Tibial artery (tissue), 4 donors: ENCODE measurements at places on chromosomes 16 and 17.
A peak's percentile ranks its signal among the peaks of the same experiment; 100 is the strongest.

GRCh38 chr17:80649672-80650330, 105.2 kb downstream of the RPTOR start:
- no peak overlapping the region for H3K4me3 ChIP-seq
- H3K27me3 ChIP-seq, result no peaks in the 10 kb centered on the region
- DNase-seq, result no peak
- H3K27ac ChIP-seq, result no peak overlapping the region

DNA sequence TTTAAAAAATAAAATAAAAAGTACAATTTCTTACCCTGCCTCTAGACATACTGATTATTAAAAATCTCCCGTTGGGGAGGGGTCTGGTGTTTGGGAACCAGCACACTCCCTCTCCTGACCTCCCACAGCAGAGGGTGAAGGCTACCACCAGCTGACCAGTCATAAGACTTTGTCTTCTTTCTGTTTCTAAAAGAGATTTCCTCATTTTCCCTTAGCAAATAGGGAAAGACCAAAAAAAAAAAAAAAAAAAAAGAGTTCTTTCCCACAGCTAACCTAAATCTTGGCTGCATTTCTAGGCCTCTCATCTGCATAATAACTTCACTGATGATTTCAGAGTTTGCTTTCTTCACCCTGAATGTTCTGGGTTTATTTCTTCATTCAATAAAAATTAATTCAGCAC, 30.3 kb downstream of the CDK5RAP3 start:
- H3K27ac ChIP-seq, result no peak overlapping the region
- no peak overlapping the region for H3K4me3 ChIP-seq
- no peaks in the 10 kb centered on the region for H3K36me3 ChIP-seq

DNA sequence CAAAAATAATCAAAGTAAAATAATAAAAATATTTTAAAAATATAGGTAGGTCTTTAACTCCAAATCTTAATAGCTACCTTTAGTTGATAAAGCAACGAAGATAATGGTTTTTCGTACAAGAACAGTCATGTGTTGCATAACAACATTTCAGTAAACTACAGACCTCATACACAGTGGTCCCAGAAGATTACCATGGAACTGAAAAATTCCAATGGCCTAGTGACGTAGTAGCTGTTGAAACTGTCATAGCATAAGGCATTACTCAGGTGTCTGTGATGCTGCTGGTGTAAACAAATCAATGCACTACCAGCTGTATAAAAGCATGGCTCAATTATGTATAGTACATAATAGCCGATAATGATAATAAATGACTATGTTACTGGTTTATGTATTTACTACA, 43.9 kb downstream of the CREBBP start:
- no peak overlapping the region for H3K4me3 ChIP-seq
- DNase-seq, result no peak
- peaks cover 5% of the 10 kb centered on the region for H3K36me3 ChIP-seq

GRCh38 chr16:81752225-81752875, 26.7 kb upstream of the PLCG2 start:
- H3K27ac ChIP-seq, result no peak overlapping the region
- no peaks in the 10 kb centered on the region for H3K36me3 ChIP-seq
- H3K27me3 ChIP-seq, result no peaks in the 10 kb centered on the region
- H3K4me3 ChIP-seq, result no peak overlapping the region
- H3K4me1 ChIP-seq, result no peaks in the 10 kb centered on the region
- peak; percentile 79 for DNase-seq

DNA sequence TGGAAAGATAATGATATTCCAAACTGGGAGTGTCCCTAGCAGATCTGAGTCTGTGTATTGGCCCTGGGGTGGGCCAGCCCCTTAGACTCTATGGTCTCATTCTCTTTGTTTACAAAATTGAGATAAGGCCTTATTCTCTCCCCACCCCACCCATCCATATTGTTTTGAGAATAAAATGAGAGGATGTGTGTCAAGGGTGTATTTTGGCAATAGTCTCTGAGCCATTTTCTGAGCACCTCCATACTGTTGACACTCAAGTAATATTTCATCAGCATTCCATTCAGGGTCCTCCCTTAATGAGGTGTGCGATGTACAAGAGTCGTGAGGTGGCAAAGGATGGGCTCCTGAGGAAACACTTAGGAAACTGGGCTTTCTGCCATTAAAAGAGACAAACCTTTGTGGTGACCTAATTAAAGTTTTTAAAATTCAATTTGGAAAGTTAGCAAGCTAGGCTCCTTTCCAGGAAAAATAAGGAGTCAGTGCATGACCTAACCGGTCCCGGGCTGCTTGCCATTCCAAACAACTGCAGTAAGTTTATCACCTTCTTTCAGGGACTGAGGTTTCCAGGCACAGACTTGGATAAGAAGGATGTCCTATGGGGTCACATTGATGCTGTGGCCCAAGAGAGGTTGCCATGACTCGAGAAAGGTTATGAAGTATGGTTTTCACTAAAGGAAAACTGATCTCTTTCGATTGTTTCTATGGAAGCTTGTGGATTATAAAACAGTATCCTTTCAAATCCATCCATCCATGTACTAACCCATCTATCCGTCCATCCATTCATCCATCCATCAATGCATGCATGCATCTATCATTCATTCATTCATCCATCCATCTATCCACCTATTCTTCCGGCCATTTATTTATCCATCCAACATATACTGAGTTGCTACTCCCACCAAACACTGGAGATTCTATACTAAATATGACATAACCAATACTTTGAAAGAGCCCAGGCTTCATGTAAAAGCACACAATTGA, 443.3 kb downstream of the UTP18 start:
- H3K4me3 ChIP-seq, result no peak overlapping the region
- no peaks in the 10 kb centered on the region for H3K36me3 ChIP-seq
- peaks cover 15% of the 10 kb centered on the region for H3K4me1 ChIP-seq
- no peaks in the 10 kb centered on the region for H3K27me3 ChIP-seq
- DNase-seq, result peak; percentile 78
- H3K27ac ChIP-seq, result no peak overlapping the region

- H3K36me3 ChIP-seq, result peaks cover 45% of the 10 kb centered on the region
- H3K4me1 ChIP-seq, result no peaks in the 10 kb centered on the region
- no peaks in the 10 kb centered on the region for H3K27me3 ChIP-seq
- DNase-seq, result no peak
- H3K27ac ChIP-seq, result no peak overlapping the region
These were observed 83.7 kb upstream of the ZNF750 start for GRCh38 chr17:82923366-82924113.

DNA sequence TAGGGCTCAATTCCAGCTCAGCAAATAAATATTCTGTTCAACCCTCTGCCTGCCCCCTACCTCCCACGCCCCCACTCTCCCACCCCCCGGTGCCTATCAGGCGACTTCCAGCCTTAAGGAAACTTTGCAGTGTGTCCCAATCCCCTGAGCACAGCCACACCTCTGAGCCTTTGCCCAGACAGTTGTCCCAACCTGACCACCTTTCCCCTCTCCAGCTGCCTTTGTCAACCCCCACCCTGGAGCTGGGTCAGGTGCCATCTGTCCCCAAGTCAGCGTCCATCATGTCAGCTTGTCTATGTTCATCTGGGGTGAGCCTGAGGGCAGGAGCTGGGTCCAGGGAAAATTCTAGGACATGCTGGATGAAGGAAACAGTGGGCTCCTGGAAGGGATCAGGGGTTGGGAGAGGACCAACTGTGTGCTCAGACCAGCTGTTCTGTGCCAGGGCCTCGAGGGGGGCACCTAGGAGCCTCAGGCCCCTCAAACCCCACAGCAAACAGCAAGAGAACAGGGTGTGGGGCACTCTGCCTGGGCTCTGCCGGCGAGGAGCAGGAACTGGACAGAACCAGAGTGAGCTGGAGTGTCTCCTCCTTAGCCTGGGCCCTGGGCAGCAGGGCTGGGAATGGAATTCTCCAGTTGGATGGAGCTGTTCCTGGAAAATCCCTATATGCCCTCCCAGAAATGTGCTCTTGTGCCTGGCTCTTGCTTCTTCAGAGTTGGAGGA, 17.8 kb downstream of the CDH16 start:
- no peaks in the 10 kb centered on the region for H3K27me3 ChIP-seq
- H3K27ac ChIP-seq, result peak overlapping the region; percentile 91
- DNase-seq, result no peak

GRCh38 chr17:28574526-28574925, 2.2 kb downstream of the ALDOC start:
- no peak overlapping the region for H3K27ac ChIP-seq
- H3K4me1 ChIP-seq, result peaks cover 14% of the 10 kb centered on the region
- H3K4me3 ChIP-seq, result no peak overlapping the region
- DNase-seq, result no peak
- no peaks in the 10 kb centered on the region for H3K27me3 ChIP-seq

- H3K27ac ChIP-seq, result no peak overlapping the region
- no peak overlapping the region for H3K4me3 ChIP-seq
- DNase-seq, result no peak
- H3K4me1 ChIP-seq, result peaks cover 17% of the 10 kb centered on the region
- no peaks in the 10 kb centered on the region for H3K27me3 ChIP-seq
- no peaks in the 10 kb centered on the region for H3K36me3 ChIP-seq
These were observed 33.1 kb upstream of the CRISPLD2 start for GRCh38 chr16:84786605-84787262.

- H3K27ac ChIP-seq, result no peak overlapping the region
- H3K4me1 ChIP-seq, result no peaks in the 10 kb centered on the region
- no peak overlapping the region for H3K4me3 ChIP-seq
These were observed 234.6 kb upstream of the MON1B start for GRCh38 chr16:76956394-76956793.

- no peak for DNase-seq
- H3K4me3 ChIP-seq, result peak overlapping the region; percentile 62
- H3K27ac ChIP-seq, result peak overlapping the region; percentile 77
- H3K4me1 ChIP-seq, result no peaks in the 10 kb centered on the region
- peaks cover 13% of the 10 kb centered on the region for H3K36me3 ChIP-seq
These were observed 615 bp downstream of the NHERF2 start for GRCh38 chr16:2027024-2028010.

- H3K4me3 ChIP-seq, result peak overlapping the region; percentile 77
- no peaks in the 10 kb centered on the region for H3K4me1 ChIP-seq
- DNase-seq, result peak; percentile 86
- peak overlapping the region; percentile 79 for H3K27ac ChIP-seq
- no peaks in the 10 kb centered on the region for H3K27me3 ChIP-seq
These were observed 22.7 kb downstream of the TMEM235 start for GRCh38 chr17:78253946-78254672.

DNA sequence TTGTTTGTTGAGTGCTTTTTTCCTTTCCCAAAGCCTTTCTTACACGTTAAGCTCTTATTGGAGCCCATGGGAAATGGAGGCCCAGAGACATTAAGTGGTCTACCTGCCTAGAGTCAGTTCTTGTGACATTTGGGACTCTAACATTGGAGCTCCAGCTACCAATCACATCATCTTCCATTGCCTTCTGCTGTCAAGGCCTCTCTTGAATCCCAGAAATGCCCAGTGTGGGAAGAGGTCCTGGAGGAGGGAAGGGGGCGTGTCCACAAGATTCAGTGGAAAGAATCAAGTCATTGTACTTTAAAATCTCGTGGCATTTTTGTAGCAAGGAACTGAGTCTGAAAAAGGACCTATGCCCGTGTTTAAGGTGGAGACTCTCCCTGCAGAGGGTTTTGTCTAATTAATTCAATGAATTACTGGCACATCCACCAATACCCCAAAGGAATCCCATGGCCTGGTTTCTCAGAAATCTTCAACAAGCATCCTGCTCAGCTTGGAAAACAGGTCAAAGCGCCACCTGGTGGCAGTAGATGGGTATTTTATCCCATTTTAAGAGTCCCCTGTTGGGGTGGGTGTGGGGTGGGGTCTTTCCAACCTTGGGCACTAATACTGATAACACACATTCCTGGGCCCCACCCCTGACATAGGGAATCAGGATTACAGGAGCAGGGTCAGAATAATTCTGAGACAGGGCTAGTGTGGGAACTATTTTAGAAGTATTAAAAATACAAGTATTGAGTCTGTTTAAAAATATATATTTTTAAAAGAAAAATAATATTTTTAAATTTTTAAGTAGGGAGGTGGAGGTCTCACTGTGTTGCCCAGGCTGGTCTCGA, 24.6 kb downstream of the GPT2 start:
- H3K4me3 ChIP-seq, result no peak overlapping the region
- H3K27ac ChIP-seq, result no peak overlapping the region
- no peaks in the 10 kb centered on the region for H3K27me3 ChIP-seq

- DNase-seq, result peak; percentile 84
- H3K27ac ChIP-seq, result peak within 1 kb of the TSS; percentile 61
- peaks cover 5% of the 10 kb centered on the region for H3K4me1 ChIP-seq
These were observed at the start of gene GINS3 for GRCh38 chr16:58392215-58393137. GINS3 (plus strand) TSS chr16:58392471; CDS start chr16:58392602, 131 bp downstream.

GRCh38 chr16:11082860-11083388, 138.6 kb downstream of the CLEC16A start:
- no peak for DNase-seq
- no peak overlapping the region for H3K4me3 ChIP-seq
- H3K36me3 ChIP-seq, result peaks cover 14% of the 10 kb centered on the region
- H3K4me1 ChIP-seq, result peaks cover 11% of the 10 kb centered on the region
- no peak overlapping the region for H3K27ac ChIP-seq

DNA sequence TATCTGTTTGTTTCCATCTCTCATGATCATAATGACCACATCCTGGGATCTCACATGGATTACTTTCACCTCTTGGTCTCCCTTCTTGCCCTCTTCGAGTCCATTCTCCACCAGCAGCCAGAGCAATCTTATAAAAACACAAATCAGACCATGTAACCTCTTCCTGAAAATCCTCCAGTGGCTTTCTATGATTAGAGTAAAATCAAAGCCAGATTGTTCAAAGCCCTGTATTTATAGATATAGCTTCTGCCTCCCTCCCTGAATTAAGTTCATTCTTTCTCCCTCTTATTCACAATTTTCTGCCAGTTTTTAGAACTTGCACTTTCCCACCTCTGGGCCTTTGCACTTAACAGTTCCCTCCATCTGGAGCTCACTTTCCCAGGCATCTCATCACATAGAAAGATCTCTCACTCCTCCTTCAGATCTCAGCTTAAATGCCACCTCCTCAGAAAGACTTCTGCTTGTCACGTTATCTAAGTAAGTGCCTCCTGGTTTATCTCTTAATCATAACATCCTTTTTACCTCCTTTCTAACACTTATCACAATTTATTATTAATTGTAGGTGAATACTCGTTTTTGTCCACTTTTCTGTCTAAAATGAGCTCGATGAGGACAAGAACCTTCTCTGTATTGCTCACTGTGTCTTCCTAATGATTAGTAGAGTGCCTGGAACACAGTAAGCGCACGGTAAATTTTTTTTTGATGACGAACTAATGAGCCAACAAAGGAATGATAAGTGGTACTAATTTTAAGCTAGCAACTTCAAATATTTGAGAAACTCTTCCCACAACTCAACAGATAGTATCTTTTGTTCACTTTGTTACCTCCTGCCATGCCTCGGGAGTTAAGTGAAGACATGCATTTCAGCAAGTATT, 80.5 kb downstream of the CYB561 start:
- H3K4me1 ChIP-seq, result no peaks in the 10 kb centered on the region
- no peaks in the 10 kb centered on the region for H3K36me3 ChIP-seq
- H3K4me3 ChIP-seq, result no peak overlapping the region
- no peak overlapping the region for H3K27ac ChIP-seq
- H3K27me3 ChIP-seq, result no peaks in the 10 kb centered on the region

GRCh38 chr16:27844826-27845225, 218.7 kb downstream of the GSG1L start:
- H3K27ac ChIP-seq, result no peak overlapping the region
- H3K4me1 ChIP-seq, result no peaks in the 10 kb centered on the region
- DNase-seq, result peak; percentile 41
- no peaks in the 10 kb centered on the region for H3K27me3 ChIP-seq
- H3K4me3 ChIP-seq, result no peak overlapping the region
- H3K36me3 ChIP-seq, result no peaks in the 10 kb centered on the region

- no peak overlapping the region for H3K27ac ChIP-seq
- no peaks in the 10 kb centered on the region for H3K4me1 ChIP-seq
- H3K27me3 ChIP-seq, result no peaks in the 10 kb centered on the region
- no peaks in the 10 kb centered on the region for H3K36me3 ChIP-seq
- H3K4me3 ChIP-seq, result no peak overlapping the region
These were observed 14.2 kb upstream of the IL21R start for GRCh38 chr16:27387724-27388123.

- H3K4me3 ChIP-seq, result peak overlapping the region; percentile 27
- no peaks in the 10 kb centered on the region for H3K4me1 ChIP-seq
- no peak overlapping the region for H3K27ac ChIP-seq
- H3K27me3 ChIP-seq, result no peaks in the 10 kb centered on the region
These were observed 14.2 kb upstream of the SLC38A10 start for GRCh38 chr17:81309140-81309858.
